ENCODE measurements at places on chromosomes 12 and 14. TPM values are rescaled to one million over a fixed set of nuclear protein-coding genes. Genes with fewer than 3 reads are reported as not detected.

GRCh38 chr12:65490250-65490649, 211.8 kb downstream of the MSRB3 start:
- DNase-seq = no peak

DNA sequence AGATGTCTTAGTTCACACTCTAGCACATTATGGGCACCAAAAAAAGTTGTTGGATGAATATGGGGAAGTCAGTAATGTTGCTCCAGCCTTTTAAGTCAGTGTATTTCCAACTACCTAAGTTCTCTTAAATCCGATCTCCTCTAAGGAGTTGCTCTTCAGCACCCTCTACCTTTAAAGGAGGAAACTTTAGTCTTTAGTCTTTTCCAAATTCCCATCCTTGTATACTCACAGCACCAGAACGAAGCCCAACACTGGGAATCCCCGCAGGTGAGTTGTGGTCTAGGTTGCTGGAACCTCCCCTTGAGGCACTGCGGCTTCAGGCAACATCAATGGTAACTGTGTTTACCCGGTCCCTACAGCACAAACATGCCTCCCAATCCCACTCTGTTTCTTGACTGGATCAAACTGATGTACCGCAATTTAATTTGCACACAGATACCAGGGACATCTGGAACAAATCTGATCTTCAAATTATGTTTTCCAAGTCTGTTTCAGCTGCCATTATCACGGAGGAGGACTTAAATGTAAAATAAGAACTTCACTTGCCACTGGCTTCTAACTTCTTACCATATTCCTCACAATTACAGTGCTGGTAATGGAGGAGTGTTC, 179.0 kb downstream of the FOXN3 start:
- no peak for DNase-seq

GRCh38 chr12:122895320-122895703, 612 bp downstream of the VPS37B start:
- DNase-seq = no peak

DNA sequence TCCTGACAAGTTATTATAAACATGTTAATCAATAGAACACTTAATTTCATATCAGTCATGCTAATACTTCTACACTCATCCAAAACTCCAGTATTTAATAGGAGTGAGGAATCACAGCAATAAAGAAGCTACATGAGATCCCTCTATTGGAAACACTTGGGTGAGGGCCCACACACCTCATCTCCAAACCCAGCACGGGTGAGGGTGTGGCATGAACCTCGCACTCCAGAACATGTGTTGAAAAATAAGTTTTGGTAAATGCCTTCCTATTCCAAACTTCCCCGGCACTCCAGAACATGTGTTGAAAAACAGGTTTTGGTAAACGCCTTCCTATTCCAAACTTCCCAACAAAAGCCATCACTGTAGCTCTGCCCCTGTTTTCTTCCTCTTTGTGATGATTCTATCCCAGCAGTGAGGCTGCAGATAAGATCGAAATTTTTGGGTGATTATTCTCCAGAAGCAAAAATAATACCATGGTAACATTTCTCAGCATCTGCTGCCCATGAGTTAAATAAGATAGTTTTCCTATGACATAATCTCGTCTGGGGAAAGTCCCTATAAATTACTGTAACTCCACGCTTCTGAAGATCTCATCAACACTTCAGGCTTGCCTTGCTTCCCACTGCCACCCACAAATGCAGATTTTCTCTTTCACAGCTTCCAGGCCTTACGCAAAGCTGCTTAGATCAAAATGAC, 24.4 kb upstream of the PTPRB start:
- no peak for DNase-seq

GRCh38 chr12:122793685-122794106, 19.3 kb downstream of the CCDC62 start:
- peak; percentile 86 for DNase-seq

GRCh38 chr14:73997108-73997943, 21.8 kb downstream of the ENTPD5 start:
- no peak for DNase-seq

DNA sequence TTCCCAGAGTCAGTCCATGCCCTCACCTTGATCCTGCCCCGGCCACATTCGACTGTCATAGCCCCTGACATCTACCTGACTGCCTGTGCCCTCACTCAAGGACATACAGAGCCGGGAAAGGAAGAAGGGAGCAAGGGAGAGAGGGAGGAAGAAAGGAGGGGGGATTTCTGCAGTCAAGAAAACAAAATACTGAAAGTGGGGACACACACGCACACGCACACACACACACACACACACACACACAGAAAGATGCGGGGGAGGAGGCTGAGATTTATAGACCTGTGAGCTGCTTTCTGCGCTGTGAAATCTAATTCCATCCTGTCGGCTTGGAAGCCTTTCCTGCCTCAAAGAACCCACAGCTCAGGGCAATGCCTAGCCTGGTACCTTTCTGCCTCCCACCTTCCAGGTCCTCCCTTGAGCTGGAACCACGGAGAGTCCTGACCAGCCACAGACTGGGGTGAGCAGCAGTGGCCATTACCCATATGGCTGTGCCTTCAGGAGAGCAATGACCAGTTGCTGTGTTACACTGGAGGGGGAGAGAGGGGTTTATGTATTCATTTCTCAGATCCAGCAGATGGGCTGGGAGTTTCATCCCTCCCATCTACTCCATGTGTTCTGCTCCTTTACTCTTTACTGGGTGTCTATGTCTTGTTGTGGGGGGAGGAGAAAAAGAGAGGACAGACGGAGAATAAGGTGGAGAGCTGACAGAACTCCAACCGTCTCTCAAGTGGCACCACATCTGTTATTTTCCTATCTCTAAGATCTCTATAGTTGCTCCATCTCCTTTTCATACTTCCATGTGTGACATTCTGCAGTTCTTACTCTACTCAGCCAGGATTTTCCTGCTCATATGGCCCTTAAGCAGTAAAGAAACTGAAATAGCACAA, 12.9 kb downstream of the C14orf93 start:
- no peak for DNase-seq

- DNase-seq = no peak
These were observed 64.9 kb downstream of the DDX51 start for GRCh38 chr12:132079200-132079599.

- DNase-seq = no peak
These were observed 203.1 kb downstream of the ITPR2 start for GRCh38 chr12:26629864-26630263.

GRCh38 chr12:89160716-89161123, 191.6 kb downstream of the DUSP6 start:
- peak; percentile 79 for DNase-seq

DNA sequence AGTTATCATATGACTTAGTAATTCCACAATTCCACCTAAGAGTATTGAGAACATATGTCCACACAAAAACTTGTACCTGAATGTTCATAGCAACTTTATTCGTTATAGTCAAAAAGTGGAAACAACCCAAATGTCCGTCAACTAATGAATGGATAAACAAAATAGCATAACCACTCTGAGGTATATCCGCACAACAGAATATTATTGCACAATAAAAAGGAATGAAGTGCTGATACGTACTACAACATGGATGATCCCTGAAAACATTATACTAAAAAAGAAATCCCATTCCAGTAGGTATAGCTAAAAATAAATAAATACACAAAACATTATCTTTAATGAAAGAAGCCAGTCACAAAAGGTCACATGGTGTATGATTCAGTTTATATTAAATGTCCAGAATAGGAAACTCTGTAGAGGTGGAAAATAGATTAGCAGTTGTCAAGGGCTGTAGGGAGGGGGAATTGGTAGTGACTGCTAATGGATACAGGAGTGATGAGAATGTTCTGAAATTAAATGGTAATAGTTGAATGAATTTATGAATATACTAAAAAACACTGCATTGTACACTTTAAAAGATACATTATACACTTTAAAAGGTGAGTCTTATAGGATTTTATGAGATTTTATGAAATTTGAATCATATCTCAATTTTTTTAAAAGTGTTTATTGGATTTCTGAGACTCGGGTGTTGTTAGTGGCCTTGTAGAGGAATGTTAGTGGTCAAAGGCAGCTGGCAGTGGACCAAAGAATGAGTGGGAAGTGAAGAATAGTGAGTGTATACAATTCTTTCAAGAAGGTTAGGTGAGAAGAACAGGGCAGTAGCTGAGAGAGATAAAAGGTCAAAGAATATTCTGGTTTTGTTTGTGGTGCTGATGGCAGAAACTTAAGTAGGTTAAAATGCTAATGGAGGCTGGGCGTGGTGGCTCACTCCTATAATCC, 36.3 kb upstream of the BAZ1A start:
- DNase-seq = no peak

DNA sequence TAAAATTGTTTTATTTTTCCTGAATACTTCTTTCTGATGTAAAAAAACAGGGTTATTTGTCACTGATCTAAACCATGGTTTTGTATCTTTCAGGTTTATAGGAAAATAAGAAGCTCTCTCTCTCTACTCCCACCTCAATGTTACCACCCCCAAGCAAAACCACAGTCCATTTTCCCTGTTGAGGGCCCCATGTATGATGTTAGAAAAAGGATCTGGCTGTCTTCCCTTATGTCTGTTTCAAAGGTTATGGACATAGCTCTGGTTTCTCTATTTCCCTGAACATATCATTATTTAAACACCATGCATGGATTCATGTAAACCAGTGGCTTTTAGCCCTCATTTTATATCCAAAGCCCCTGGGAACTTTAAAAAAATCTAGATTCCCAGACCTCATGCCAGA, 649.0 kb upstream of the TBX3 start:
- DNase-seq = no peak

- DNase-seq = peak; percentile 94
These were observed 7.8 kb upstream of the DTX1 start for GRCh38 chr12:113048716-113049127.

GRCh38 chr14:104437703-104438102, 141.9 kb upstream of the C14orf180 start:
- DNase-seq = no peak

GRCh38 chr14:92650581-92651105, 97.8 kb downstream of the LGMN start:
- DNase-seq = no peak

GRCh38 chr14:94819531-94819930, 49.6 kb upstream of the GSC start:
- no peak for DNase-seq

- DNase-seq = no peak
These were observed 278.0 kb downstream of the CEP128 start for GRCh38 chr14:80663541-80663940.

- no peak for DNase-seq
These were observed 93.7 kb downstream of the RMST start for GRCh38 chr12:97556302-97556779.

DNA sequence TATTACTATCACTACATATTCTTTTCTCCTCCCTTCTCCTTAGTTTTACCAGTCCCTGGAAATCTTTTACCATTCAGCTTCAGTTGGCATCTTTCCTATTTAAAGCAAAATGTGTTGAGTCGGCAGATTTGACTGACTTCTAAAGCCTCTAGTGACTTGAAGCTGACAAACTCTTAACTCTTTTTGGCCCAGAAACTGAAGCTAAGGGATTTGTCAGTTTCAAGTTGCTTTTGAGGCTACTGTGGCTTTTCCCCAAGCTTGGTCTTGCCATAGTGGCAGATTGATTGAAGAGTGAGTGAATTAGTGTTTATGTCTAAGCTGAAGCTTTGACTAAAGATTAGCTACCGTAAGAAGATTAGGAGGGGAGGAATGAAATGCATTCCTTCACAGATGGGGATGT, 104.0 kb downstream of the ETNK1 start:
- DNase-seq = no peak

- peak; percentile 32 for DNase-seq
These were observed 55.7 kb upstream of the PTGR2 start for GRCh38 chr14:73795974-73796373.

- DNase-seq = no peak
These were observed 567.6 kb downstream of the BCL11B start for GRCh38 chr14:98704441-98704840.

LBHD2 gene
- total RNA-seq = not detected

KLRF1 gene
- not detected for total RNA-seq

GLT1D1 gene
- total RNA-seq = not detected

SMCO2 gene
- not detected for total RNA-seq

INSM2 gene
- total RNA-seq = 0.22 TPM

RGS6 gene
- 9.4 TPM for total RNA-seq
